ENCODE measurements at places on chromosomes 16 and 17.

- DNase-seq, result no peak
Measured at GRCh38 chr17:70134777-70135176, 34.6 kb upstream of the KCNJ2 start.

DNA sequence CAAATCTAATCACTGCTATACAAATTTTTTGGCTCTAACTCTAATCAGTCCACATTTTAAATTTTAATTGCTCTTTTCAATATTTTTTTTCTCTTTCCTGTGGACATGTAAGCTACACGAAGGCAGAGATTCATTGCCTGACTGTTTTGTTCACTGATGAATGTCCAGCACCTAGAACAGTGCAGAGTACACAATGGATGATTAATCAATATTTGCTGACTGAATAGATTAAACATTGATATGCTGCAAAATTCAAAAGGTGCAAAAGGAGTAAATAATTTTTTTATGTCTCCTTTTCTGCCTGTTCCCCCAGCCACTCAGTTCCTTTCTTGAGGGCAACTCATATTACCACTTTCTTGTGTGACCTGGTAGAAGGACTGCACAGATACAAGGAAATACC is 32.8 kb downstream of the SCNN1B start:
- DNase-seq, result no peak

DNA sequence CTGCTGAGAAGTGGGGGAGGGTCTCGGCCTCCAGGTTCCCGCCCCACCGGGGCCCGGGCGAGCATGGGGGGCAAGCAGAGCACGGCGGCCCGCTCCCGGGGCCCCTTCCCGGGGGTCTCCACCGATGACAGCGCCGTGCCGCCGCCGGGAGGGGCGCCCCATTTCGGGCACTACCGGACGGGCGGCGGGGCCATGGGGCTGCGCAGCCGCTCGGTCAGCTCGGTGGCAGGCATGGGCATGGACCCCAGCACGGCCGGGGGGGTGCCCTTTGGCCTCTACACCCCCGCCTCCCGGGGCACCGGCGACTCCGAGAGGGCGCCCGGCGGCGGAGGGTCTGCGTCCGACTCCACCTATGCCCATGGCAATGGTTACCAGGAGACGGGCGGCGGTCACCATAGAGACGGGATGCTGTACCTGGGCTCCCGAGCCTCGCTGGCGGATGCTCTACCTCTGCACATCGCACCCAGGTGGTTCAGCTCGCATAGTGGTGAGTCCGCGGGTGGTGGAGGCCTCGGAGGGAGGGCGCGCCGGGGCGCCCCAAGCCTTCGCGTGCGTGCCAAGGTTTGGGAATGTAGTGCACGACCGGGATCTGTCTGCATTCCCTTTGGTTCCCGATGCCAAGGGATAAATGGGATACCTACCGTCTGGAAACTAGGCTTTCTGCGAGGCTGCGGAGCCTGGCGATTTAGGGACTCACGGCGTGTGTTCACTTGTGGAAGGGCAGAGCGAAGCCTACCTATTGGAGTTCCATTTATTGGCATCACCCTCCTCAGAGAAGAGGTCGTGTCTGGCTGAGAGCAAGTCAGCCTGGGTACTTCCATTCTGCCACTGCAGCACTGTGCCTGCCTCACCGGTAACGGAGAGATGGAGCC is 1.0 kb downstream of the ZNRF1 start:
- peak; percentile 11 for DNase-seq

DNA sequence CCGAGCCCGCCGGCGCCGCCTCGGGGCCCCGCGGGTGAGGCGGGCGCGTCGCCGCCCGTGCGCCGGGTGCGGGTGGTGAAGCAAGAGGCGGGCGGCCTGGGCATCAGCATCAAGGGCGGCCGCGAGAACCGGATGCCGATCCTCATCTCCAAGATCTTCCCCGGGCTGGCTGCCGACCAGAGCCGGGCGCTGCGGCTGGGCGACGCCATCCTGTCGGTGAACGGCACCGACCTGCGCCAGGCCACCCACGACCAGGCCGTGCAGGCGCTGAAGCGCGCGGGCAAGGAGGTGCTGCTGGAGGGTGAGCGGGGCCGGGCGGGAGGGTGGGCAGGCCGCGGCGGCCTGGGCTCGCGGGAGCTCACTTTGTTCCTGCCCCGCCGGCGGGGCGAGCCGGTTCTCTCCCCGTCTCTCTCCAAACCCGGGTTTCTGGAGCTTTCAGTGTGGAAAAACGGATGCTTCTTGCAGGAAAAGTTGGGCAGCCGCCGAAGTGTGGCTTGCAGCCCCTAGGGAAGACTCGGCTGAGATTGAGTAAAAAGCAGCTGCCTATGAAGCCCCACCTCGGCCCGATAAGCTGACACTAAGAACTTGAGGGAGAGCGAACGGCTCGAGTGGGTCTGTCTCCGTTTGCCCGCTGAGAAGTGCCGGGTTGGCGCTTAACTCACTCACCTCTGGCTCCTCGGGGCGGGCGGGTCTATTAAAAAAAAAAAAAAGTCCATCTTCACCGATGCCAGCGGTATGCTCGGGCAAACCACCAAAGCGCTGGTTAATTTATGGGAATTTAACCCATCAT is 677 bp downstream of the SNTB2 start:
- DNase-seq, result peak; percentile 45

DNA sequence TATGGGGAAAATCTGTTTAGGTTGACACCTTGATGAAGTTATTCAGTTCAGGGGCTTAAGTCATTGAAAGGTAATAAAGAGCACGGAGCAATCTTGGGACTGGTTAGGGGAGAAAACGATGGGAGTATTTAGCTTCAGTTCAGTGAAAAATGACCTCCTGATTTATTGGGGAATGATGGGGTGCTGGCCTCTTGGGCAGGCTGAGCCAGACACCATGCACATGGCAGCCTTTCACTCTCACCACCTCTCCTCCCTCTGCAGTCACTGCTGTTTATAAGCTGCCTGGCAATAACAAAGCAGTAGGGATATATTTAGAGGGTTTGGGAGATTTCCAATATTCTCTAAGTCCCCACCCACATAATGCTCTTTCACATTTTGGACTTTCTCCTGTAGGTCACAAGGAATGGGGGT is 140.5 kb upstream of the HS3ST2 start:
- DNase-seq, result no peak

- no peak for DNase-seq
Measured at GRCh38 chr17:9912121-9913099, 7.3 kb upstream of the RCVRN start.

DNA sequence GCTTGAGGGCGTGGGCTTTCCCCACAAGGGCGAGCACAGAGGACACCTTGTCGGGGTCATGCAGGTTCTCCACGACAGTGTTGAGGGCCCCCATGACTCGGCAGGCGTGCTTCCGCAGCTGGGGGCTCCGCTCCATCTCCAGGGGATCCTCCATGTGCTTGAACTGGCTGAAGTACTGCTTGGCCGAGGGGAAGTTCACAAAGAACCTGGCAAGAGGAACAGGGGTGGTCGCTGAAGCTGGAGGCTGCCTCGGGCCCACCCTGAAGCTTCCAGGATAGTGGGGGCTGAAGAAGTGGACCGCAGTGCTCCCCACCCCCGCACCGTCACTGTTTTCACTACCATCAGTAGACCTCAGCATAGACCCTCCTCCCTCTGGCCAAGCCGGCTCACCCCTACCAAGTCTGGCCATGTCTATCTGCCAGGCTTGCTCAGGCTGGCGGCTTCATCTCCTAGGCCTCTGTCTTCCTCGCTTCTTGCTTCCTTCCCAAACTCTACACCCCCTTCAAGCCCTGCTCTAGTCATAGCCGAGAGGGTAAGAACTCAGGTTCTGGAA is 5.9 kb downstream of the CYGB start:
- no peak for DNase-seq

- no peak for DNase-seq
Measured at GRCh38 chr17:64099543-64099942, 30.4 kb downstream of the ERN1 start.

DNA sequence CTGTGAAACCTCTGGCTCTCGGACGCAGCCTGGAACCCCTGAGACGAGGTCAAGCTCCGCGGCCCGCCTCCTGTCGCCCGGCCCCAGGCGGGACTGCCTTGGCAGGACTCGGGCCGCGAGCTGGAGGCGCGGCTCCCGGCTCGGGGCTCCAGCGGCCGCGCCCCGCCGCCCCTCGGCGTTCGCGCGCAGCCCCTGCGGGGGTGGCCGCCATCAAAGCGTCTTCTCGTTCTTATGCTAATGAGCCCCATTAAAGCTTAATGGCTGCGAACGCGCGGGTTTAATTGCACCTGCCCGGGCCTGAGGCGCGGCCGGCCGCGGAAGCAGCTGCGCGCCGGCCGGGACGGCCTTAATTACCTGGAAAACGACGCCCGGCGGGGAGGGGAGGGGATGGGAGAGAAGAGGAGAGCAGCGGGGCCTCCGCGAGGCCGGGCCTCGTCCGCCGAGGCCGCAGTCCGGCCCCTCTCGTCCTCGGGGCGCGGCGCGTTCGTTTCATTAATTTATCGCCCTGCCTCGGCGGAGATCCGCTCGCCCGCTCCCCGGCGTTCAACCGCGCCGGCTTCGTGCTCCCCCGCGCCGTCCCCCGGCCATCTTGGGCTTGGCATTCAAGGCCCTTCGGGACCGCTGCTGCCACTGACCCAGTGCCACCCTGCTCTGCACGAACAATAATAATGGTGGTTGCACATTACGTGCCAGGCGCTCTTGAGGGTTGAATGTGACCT is 19.2 kb downstream of the RAI1 start:
- DNase-seq, result peak; percentile 30

DNA sequence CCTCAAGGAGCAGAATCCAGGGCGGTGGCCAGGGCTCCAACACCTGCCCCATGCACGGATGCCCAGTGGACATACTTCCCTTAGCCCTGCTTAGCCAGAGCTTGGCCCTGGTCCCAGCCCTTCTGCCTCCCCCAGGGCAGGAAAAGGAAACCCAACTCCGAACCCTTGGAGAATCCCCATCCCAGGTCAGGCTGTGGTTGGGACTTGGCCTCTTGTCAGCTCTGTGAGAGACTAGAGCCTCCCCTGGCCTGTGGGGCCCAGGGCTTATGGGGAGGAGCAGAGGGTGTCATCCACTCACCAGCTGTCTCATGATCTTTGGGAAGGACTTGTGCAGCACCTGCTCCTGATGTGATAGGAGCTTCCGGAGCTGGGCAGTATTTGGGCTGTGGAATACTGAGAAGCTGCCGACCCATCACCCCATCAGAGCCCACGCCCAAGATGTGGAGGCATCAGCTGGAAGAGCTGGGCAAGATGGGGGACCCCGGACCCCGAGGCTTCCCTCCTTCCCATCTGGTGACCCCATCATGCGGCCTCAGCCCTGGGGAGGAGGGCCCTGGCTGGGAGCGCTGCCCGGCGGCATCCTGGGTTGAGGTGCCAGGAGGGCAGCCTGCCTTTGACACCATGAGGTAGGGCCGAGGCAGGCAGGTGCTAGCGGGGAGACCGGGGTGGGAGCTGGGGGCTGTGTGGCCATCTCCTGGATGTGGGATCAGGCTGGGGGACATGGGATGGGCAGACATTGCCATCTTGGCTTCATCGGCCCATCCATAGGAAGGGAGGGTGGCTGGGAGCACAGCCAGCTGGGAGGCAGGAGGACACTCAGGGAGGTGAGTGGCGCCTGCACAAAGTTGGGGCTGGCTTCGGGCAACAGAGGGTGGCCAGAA is 45.1 kb downstream of the TNFRSF13B start:
- no peak for DNase-seq

DNA sequence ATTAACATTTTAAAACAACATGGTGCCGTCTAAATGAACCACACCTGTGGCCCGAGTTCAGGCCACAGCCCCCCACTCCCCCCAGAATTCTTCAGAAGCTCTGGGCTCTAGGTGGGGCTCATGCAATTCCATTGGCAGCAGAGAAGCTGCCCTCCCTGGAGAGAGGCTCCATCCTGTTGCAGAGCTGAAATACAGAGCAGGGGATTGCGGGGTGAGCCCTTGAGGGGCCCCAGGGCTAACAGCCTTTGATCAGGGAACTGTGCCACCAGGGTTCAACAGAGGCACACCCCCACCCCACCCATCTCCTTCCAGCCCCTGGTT is 69.3 kb downstream of the ABR start:
- DNase-seq, result no peak

DNA sequence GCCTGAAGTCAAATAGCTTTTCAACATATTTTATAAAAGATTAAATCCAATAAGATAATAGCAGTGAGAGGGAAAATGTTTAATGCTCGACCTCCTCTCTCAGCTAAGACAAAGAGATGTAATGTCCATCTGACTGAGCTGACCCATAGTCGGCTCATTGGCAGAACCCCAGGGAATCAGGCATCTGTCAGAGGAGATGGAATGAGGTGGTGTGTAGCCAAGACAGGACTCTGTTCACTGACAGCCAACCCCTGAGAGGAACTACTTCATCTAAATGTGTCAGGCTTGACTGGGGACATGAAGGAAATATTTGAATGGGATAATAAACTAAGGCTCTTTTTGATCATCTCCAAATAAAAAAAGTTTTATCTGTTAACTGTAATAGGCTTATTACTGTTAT is 188.0 kb downstream of the CDH11 start:
- DNase-seq, result no peak

DNA sequence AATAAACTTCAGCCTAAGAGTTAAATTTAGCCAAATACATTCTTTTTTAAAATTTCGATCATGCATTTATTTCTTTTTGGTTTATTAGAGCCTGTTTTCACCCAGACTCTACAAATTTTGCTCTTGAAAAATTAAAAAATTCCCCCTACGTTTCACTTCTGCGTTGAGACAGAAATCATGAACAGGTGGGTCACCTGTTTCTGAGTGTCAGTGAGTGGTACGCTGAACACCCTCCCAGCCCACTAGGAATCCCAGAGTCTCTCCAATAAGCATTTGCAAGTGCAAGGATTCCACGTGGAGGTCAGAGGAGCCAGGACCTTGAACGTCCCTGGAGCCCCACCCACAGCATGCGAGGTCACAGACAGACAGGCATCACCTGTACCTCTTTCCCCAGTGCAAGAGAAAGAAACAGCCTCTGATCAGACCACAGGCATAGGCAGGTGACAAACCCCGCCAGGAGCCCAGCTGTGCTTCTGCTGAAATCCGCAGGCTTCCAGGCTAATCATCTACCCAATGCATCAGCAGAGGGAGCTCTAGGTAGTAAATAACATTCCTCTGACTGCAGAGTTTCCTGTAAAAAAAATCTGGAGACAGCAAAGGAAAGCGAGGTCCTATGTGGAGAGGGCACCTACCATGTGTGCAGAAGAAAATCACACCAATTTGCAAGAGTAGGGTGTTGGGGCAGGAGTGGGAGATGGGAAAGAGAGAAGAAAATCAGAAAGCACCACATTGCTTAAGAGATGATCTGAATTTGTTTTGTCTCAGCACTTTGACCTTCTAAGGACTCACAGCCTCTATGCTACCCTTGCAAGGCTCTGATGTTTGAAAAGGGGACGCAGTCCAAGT is 5.9 kb upstream of the XYLT1 start:
- DNase-seq, result no peak

DNA sequence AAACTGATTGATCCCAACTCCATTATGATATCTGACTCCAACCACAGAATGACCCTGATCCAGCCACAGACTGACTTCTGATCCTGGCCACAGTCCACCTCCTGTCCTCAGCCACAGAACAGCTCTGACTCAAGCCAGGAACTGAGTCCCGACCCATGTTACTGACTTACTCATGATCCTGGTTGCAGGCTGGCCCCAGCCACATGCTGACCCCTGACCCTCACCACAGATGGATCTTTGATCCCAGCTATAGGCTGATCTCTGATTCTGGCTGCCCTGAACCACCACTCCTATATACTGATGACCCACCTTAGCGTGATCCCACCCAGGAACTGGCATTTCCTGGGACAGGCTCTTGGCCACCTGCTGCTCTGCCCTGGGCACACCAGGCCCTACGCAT is 32.2 kb upstream of the IL21R start:
- no peak for DNase-seq
